Right lobe of liver (tissue), 6 donors: ENCODE measurements at places on chromosomes 11 and 22.

DNA sequence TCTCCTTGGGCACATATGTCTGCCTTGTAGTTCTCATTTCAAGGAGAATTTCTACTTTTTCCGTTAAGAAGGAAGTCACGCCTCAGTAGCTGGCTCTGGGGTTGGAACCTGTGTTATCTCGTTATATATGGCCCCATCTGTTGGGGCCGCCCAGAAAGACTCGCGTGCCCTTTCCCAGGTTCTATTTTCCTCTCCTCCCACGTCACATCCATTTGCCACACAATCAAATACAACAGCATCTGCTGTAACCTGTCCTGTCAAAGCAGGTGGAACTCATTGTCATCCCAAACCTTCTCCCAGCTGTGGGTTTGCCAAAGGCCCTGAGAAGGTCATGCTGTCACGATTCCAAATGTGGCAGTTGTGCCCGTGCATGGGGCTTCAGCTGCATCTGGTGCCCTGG lies 213.1 kb upstream of the ZBED5 start:
- no peak for DNase-seq

DNA sequence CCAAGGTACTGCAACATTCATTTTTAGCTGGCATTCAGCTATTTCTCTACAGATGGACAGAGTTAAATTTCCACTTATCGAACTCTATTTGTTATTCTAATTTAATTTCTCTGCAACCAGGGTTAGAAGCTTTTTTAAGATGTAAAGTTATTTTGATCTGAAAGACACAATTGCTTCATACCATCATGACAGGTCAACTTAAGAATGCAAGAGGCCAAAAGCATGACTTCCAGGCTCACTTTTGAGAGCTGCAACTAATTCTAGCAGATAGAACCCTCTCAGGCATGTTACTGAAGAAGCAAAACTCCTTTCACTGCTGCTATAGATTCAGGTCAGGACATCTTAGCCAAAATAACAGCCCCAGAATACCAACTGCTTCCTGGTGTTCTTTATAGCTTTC lies 86.5 kb upstream of the GALNT18 start:
- DNase-seq: no peak

- DNase-seq: no peak
Measured at GRCh38 chr11:65849366-65849765, 8.6 kb downstream of the CFL1 start.

- peak; percentile 64 for DNase-seq
Measured at GRCh38 chr11:57424792-57425564, 1.9 kb downstream of the SLC43A3 start.
